ENCODE measurements at places on chromosomes 4 and X.

GRCh38 chr4:126209147-126209546, 894.4 kb downstream of the FAT4 start:
- DNase-seq: no peak

DNA sequence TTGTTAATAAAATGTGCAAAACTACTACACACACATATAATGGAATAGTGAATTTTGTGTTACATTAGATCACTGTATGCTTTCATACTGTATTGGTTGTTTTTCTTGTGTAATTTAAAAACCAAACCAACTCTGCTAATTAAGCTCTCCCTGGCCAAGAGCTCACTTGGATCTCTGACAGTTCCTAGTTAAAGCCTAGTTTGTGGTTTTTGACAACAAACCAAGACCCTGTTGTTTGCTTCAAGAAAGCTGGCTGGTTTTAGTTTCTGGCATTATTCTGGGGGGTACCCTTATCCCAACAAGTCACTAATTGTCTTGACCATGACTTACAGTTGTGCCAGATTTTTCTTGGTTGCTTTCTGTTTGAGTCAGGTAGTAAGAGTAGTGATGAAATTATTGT, 121.4 kb upstream of the CXorf66 start:
- DNase-seq: no peak

GRCh38 chrX:39018541-39018940, 217.3 kb downstream of the MID1IP1 start:
- no peak for DNase-seq

- no peak for DNase-seq
Measured at GRCh38 chr4:145808848-145809512, 129.0 kb downstream of the C4orf51 start.

- no peak for DNase-seq
Measured at GRCh38 chrX:21721195-21721594, 36.7 kb downstream of the SMPX start.

- DNase-seq: no peak
Measured at GRCh38 chr4:1207157-1207470, 34.7 kb upstream of the SPON2 start.

- DNase-seq: no peak
Measured at GRCh38 chrX:11105080-11105479, 6.1 kb upstream of the HCCS start.

- peak; percentile 3 for DNase-seq
Measured at GRCh38 chr4:16079046-16079445, 4.8 kb downstream of the PROM1 start.

DNA sequence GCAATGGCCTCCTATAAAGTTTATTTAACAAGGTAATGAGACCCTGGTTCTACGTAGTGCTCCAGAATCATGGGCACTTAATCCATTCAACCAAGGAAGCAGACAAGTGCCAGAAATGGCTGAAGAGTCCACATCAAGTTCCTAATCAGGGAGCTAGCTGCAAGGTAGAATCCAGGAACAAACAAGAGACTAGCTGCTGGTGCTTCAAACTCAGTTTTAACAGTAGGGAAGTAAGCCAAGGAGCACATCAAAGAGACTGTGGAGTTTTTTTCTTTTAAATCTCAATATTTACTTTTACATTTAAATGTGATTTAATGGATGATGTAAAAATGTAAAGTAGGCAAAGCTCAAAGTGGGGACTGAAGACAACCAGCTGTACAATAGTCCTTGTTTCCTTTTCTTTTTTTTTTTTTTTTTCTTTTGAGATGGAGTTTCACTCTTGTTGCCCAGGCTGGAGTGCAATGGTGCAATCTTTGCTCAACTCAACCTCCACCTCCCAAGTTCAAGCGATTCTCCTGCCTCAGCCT, 630.4 kb downstream of the CCSER1 start:
- DNase-seq: no peak

GRCh38 chr4:71732706-71733105, 51.2 kb downstream of the GC start:
- DNase-seq: no peak

GRCh38 chrX:148659481-148659880, 159.1 kb downstream of the AFF2 start:
- no peak for DNase-seq

DNA sequence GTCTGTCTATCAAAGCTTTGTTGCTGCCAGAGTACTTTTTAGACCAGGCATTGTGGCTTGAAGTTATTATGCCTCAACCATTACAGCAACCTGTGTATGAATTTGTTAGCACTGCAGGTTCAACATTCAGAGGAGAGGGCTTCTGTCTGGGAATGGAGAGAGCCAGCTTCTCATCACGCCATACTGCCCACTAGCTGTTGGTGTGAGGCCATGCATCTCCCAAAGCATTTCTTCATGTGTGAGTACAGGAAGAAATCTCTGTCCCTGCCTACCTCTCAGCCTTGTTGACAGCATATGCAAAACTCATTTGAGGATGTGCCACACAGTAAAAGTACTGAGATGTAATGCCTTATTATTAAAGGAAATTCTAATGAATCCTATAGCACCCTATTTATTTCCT, 76.9 kb upstream of the PPARGC1A start:
- DNase-seq: no peak

Measured in CD4-positive, alpha-beta T cell treated with Interleukin-12 subunit alpha and Interleukin-12 subunit beta, for 1 hour (primary cell).